ENCODE measurements at places on chromosomes 1 and 21.

DNA sequence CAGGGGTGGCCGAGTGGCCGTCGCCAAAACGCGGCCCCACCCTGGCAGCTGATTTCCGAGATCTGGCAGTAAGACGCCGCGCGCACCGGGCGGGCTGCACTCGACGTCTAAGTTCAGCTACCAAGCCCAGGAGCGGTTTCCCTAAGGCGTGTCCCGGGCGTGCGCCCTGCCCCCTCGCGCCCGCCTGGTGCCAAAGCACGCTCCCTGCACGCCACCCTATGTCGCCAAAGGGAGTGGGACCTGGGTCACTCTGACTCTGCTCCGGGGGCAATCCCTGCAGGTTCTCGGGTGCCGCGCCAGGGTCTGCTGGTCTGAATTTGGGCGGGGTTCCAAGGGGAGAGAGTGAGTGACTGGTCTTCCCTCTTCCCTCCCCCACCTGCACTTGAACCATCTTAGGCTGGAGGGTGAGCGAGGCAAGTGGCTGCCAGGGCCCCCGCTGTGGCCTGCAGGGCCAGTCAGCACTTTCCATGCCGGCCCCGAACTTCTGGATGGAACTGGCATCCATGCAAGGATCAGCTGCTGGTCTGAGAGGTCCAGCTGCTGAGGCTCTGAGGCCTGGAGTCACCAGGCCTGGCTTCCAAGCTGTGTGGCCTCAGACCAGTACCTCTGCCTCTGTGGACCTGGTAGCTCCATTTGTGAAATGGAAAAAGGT is at the start of gene LRRC38:
LRRC38 (minus strand) TSS at position 109 of the 652 bp plus-strand sequence. CDS start 410 bp downstream, outside the sequence.
- DNase-seq = no peak

GRCh38 chr1:18341291-18342069 is 139.2 kb upstream of the KLHDC7A start:
- no peak for DNase-seq

GRCh38 chr1:7208647-7209180 is 423.5 kb downstream of the CAMTA1 start:
- DNase-seq = no peak

DNA sequence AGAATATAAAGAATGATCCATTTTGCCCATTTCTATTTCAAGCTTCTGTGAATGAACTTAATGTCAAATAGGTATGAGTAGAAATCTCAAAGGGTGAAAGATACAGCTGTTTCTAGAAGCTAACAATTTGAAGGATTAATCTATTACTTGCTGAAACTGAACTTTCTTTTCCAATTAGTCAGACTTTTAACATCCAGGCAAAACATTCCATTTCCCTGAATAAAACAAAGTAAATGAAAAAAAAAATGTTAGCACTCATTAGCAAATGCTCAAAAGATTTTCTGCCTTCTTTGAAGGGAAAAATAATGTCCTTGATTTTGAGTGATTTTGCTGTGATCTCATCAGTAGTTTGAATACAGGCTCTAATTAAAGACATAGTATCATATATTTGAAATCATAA is 447.6 kb upstream of the PRMT6 start:
- DNase-seq = no peak

DNA sequence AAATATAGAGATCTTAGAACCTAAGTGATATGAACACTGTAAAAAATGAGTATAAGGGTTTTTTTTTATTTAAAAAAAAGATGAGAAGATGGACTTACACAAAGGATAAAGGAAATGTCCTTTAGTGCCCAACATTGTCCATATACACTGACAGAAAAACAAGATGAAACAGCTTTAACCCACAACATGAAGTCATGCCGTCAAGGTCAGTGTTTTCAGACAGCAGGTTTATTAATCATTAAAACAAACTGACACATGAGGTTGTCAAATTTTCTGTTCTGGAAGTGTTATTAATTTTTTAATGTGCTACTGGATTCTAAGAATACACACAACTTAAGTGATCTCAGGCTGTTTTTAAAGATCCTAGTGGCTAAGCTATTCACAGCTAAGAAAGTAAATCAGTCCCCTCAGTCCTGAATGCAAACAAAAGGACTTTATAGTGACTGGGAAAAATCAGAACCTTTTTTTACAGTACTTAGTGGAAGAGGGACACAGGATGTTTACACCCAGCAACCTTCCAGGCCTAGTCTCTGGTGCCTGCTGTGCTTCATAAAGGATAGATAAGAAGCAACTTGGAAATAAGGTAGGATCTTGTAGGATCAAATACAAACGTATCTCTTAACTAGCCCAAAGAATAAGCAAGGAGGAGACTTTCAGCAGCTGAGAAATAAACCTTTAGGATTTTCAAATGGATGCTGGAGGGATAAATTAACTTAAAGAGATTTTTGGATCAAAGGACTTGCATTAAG is 21.9 kb upstream of the PKN2 start:
- no peak for DNase-seq
